ENCODE measurements at places on chromosomes 4 and X.

- H3K27ac ChIP-seq = no peak overlapping the region
- H3K36me3 ChIP-seq = no peaks in the 10 kb centered on the region
- H3K4me1 ChIP-seq = no peaks in the 10 kb centered on the region
- no peaks in the 10 kb centered on the region for H3K27me3 ChIP-seq
Observed at GRCh38 chrX:3462166-3462508, 115.7 kb upstream of the MXRA5 start.

GRCh38 chr4:135201081-135201480 is 999.5 kb upstream of the PABPC4L start:
- no peaks in the 10 kb centered on the region for H3K36me3 ChIP-seq
- H3K27me3 ChIP-seq = no peaks in the 10 kb centered on the region
- H3K4me3 ChIP-seq = no peak overlapping the region
- H3K4me1 ChIP-seq = no peaks in the 10 kb centered on the region
- no peak for DNase-seq

- no peaks in the 10 kb centered on the region for H3K36me3 ChIP-seq
- no peak for DNase-seq
- H3K4me3 ChIP-seq = no peak overlapping the region
- H3K27ac ChIP-seq = no peak overlapping the region
- no peaks in the 10 kb centered on the region for H3K4me1 ChIP-seq
Observed at GRCh38 chr4:18935659-18936345, 914.2 kb upstream of the LCORL start.

GRCh38 chrX:2967998-2968909 is 38.1 kb upstream of the ARSH start:
- H3K27me3 ChIP-seq = no peaks in the 10 kb centered on the region
- peak; percentile 0 for DNase-seq
- no peak overlapping the region for H3K4me3 ChIP-seq
- H3K4me1 ChIP-seq = no peaks in the 10 kb centered on the region

DNA sequence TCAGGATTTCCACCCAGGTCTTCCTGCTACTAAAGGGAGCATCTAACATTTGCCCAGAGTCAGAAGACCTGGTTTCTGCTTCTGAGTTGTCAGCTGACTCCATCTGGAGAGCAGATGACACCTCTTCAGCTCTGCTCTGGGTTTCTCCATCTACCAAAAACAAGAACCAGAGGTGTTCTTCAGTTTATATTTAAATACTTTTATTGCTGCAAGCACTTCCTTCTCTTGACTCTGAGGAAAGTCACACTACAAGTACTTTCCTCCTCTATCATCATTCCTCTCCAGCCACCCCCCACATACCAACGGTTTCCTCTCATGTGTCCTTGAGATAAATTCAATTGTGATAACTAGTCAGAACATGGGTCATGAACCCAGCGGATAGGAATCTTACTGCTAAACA is 88.4 kb downstream of the PPP3CA start:
- no peak for DNase-seq
- H3K4me3 ChIP-seq = no peak overlapping the region
- H3K4me1 ChIP-seq = peaks cover 11% of the 10 kb centered on the region
- no peaks in the 10 kb centered on the region for H3K36me3 ChIP-seq
- no peak overlapping the region for H3K27ac ChIP-seq
- no peaks in the 10 kb centered on the region for H3K27me3 ChIP-seq

- peaks cover 12% of the 10 kb centered on the region for H3K27me3 ChIP-seq
- H3K4me1 ChIP-seq = no peaks in the 10 kb centered on the region
- H3K27ac ChIP-seq = no peak overlapping the region
- no peak for DNase-seq
- H3K36me3 ChIP-seq = no peaks in the 10 kb centered on the region
Observed at GRCh38 chr4:76589402-76589801, 154.4 kb downstream of the SHROOM3 start.

DNA sequence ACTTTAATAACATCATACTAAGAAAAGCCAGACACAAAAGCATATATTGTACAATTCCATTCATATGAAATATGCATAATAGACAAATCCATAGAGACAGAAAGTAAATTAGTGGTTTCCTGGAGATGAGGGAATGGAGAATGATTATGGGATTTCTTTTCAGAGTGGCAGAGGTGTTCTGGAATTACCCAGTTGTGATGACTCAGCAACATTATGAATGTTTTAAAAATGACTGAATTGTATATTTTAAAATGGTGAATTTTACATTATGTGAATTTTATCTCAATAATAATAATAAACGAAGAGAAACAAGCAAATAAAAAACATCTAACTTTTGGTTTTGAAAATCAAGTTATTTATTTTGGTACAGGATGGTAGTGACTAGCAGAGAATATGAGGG is 11.2 kb downstream of the ZXDA start:
- H3K4me3 ChIP-seq = no peak overlapping the region
- H3K27ac ChIP-seq = no peak overlapping the region
- no peak for DNase-seq
- H3K27me3 ChIP-seq = no peaks in the 10 kb centered on the region
- no peaks in the 10 kb centered on the region for H3K36me3 ChIP-seq
- H3K4me1 ChIP-seq = no peaks in the 10 kb centered on the region

DNA sequence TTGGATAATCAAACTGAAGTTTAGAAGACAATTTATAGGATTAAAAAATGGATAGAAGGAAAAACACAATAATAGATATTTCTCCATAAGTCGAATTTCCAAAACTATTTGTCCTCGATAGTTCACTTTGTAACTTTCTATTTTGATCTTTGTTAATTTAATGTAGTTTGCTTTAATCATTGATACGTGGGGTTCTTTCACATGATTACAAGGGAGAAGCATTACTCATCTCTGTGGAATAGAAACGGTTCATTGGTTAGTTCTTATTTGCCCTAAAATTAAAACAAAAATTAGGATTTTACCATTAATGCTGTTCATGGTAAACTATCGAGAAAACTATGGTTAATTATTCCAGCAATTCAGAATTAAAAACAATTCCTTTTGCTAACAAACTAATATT is 2.1 kb downstream of the TET2 start:
- peak overlapping the region; percentile 96 for H3K27ac ChIP-seq
- DNase-seq = no peak
- no peaks in the 10 kb centered on the region for H3K27me3 ChIP-seq
- no peaks in the 10 kb centered on the region for H3K36me3 ChIP-seq

- H3K4me3 ChIP-seq = no peak within 1 kb of the TSS
- H3K4me1 ChIP-seq = peaks cover 30% of the 10 kb centered on the region
- DNase-seq = no peak
- H3K27ac ChIP-seq = peak within 1 kb of the TSS; percentile 66
- H3K36me3 ChIP-seq = no peaks in the 10 kb centered on the region
Observed at GRCh38 chr4:39032218-39033085, at the start of gene TMEM156. TMEM156 (minus strand) TSS chr4:39032409; CDS start chr4:39032313, 96 bp downstream.

DNA sequence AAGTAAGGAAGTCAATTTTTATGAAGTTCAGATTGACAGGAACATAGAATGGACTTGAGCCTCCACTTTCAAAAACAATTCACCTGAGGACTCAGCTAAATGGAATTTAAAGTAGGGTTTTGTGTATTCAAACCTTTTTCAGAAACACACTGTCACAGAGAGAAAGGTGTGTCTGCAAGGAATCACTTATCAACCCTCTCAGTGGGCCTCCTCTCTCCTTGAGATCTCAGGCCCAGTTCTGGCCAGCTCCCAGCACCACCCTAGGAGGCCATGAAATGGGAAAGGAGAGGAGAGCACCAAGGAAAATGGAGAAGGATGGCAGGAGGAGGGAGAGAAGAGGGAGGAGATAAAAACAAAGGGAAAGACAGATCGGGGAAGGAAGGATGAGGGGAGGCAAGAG is 28.6 kb downstream of the TMEM255A start:
- H3K4me3 ChIP-seq = no peak overlapping the region
- H3K36me3 ChIP-seq = no peaks in the 10 kb centered on the region
- H3K27ac ChIP-seq = no peak overlapping the region
- H3K4me1 ChIP-seq = no peaks in the 10 kb centered on the region

DNA sequence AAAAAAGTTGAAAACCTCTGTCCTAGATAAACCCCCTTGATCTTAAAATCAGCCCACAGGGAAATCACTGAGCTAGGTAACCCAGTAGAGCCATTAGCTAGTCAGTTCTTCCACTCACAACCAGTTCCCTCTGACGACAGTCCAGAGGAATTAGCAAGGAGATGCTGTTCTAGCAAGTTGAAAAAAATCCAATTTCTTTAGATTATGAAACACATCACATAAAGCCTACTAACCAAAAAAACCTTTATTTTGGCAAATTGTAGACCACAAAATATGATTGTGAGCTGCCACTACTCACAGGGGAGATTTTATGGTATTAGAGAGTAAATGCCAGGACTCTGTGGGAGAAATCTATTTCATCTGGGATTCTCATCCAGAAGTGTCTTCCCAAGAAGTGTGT is 22.6 kb downstream of the ADAMTS3 start:
- no peaks in the 10 kb centered on the region for H3K4me1 ChIP-seq
- H3K27me3 ChIP-seq = no peaks in the 10 kb centered on the region
- H3K4me3 ChIP-seq = no peak overlapping the region
- DNase-seq = no peak
- no peaks in the 10 kb centered on the region for H3K36me3 ChIP-seq

GRCh38 chr4:180380733-180381132 is 1862.5 kb upstream of the TENM3 start:
- no peak overlapping the region for H3K4me3 ChIP-seq
- no peaks in the 10 kb centered on the region for H3K27me3 ChIP-seq
- DNase-seq = no peak

DNA sequence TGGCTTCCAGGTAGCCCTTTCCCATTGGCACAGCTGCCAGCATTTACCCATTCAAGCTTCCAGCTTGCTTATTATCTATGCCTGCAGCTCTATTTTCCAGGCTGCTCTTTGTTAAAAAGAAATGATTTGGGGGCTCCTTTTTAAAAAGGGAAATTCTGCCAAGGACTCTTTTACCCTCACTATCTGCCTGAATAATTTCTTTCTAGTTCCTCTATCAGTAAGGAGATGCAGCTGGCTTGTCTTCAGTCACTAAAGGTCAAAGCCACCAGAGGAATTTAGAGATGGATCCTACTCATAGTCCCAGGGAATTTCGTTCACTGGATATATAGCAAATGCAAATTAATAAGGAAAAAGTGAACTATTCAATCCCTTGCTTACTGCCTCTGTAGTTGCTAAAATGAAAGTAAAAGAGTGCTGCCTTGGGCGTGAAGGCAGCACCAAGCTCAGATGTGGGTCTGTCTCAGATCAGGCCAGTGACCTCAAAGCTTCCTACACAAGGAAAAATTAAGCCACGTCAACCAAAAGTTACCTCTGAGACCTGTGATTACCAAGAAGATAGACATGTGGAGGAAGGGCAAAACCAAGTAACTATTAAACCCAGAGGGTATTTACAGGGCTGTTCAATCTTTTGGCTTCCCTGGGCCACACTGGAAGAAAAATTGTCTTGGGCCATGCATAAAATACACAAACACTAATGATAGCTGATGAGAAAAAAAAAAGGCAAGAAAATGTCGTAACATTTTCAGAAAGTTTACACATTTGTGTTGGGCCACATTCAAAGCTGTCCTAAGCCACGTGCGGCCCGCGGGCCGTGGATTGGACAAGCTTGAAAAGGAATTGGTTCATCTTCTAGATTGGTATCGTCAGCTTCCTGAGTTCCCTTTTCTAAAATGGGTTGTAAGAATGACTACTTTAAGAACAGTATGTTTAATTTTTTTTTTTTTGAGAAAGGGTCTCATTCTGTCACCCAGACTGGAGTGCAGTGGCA is 5.3 kb downstream of the ARSF start:
- no peak for DNase-seq
- no peaks in the 10 kb centered on the region for H3K36me3 ChIP-seq
- no peaks in the 10 kb centered on the region for H3K27me3 ChIP-seq
- no peak overlapping the region for H3K4me3 ChIP-seq

DNA sequence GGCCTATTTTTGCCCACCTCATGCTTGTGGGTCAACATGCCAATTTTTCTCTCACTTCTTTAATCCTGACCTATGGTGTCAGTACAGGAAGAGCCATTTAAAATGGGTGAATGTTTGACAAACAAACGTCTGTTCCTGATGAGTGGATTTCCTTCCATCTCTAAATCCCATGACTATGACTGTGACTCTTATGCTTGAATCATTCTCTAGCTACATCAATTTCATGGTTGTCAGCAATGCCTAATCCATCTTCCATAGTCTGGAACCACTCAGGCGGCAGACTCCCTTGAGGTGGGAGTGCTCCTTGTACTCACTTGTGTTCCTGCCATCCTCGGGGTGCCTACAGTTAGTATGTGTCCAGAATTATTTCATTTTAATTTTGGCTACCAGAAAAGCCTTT is 194.9 kb upstream of the RPS6KA3 start:
- no peak overlapping the region for H3K4me3 ChIP-seq
- no peak for DNase-seq
- H3K27me3 ChIP-seq = no peaks in the 10 kb centered on the region
- H3K36me3 ChIP-seq = no peaks in the 10 kb centered on the region

DNA sequence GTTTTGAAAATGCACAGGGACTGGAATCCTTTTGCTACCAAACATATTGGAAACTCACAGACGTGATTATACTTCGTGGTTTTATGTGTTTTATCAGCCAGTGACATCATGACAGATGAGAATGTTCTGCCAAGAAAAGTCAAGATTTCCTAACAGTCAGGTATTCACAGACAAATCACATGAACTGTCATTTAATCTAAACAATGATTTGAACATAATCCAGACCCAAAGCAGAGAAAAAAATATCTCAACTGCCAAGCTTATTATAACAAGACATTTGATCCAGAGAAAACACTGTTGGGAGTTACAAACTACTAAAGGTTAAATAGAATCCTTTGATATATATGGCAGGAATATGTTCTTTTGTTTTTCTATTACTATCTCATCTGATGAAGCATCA is 635.9 kb upstream of the FRG1 start:
- no peaks in the 10 kb centered on the region for H3K27me3 ChIP-seq
- no peaks in the 10 kb centered on the region for H3K36me3 ChIP-seq
- H3K4me3 ChIP-seq = no peak overlapping the region
- no peak for DNase-seq

- no peak for DNase-seq
- H3K36me3 ChIP-seq = no peaks in the 10 kb centered on the region
- H3K4me3 ChIP-seq = peak overlapping the region; percentile 98
Observed at GRCh38 chr4:86594559-86595425, 677 bp downstream of the PTPN13 start.

DNA sequence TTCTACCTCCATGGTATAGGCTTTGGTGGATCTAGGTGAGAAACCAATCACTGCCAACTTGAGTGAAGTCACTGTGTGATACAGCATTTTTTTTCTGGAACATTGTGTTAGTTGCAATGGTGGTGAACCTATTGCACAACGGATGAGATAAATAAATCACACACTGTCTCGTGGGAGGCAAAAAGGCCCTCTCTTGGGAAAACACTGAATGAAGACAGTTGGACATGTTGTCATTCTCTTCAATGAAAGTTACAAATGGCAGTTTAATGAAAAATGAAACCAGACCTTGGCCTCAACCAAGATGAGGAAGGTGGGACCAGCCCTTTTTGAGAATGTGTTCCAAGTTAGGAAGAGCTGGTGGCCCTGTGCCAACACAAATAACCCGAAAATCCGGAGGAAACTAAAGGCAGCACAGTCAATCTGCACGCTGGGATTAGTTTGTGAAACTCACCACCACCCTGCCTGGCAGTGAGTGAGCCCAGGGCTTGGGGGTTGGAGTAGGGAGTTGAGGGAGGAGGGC is 5.4 kb upstream of the ADGRG2 start:
- no peak overlapping the region for H3K27ac ChIP-seq
- H3K4me3 ChIP-seq = no peak overlapping the region
- peaks cover 8% of the 10 kb centered on the region for H3K27me3 ChIP-seq
- no peaks in the 10 kb centered on the region for H3K4me1 ChIP-seq
- DNase-seq = no peak
- H3K36me3 ChIP-seq = no peaks in the 10 kb centered on the region

GRCh38 chr4:106930522-106930921 is 105.6 kb downstream of the DKK2 start:
- H3K36me3 ChIP-seq = no peaks in the 10 kb centered on the region
- no peak overlapping the region for H3K4me3 ChIP-seq
- no peaks in the 10 kb centered on the region for H3K27me3 ChIP-seq
- DNase-seq = no peak
- no peaks in the 10 kb centered on the region for H3K4me1 ChIP-seq

GRCh38 chr4:142274137-142274536 is 572.0 kb downstream of the INPP4B start:
- no peak overlapping the region for H3K4me3 ChIP-seq
- H3K4me1 ChIP-seq = peaks cover 32% of the 10 kb centered on the region
- H3K36me3 ChIP-seq = no peaks in the 10 kb centered on the region
